RPMI8226 (cell line): ENCODE measurements at places on chromosomes 2 and 18.

DNA sequence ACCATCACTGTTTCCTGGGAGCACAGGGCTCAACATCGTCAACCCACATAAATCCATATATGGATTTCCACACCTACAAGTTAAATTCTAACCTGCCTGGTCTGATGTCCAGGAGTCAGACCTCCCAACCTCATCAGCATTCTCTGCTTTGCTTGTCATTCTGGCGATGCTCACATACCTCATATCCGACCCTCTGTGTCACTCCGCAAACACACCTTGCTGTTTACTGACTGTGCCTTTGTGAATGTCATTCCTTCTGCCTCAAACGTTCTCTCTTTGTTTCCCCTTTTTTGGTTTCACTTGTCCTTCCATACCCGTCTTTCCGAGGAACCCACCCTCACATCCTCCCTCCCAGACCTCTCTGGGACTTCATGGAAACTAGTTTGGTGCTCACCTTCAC, 187.1 kb downstream of the ACTR3 start:
- DNase-seq: no peak

DNA sequence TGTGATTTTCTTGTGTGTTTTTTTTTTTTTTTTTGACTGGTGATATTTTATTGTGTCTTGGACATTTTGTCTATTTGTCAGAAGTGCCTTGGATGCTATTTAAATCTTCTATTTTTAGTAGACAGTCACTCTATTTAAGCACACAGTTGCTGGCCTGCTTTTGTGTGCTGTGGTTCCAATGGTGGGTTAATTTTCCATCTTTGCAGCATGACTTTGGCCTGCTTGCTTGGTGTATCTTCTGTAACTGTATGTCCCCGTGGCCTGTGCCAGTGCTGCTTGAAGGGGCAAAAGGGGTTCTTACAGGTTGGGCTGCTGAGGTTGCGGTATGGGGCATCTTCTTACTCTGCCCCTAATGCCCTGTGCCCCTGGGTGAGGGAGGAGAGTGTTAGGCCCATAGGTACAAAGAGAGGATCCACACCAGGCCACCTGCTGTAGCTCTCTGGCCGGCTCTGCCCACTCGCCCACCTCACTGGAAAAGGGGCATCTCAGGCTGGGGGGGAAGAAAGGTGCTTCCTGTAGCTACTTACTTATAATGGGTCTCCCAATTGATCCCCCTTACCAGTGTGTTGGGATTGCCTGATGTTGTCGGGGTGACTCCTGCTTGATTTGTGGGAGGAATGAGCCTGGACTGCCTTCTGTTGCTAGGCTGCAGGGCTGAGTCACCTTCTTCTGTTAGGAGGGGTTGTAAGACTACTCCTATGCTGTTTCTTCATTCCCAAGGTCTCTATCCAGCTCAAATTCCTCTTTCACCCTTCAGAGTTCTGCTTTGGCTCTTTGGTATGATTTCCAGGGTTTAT, 490.0 kb upstream of the HS6ST1 start:
- DNase-seq: no peak

DNA sequence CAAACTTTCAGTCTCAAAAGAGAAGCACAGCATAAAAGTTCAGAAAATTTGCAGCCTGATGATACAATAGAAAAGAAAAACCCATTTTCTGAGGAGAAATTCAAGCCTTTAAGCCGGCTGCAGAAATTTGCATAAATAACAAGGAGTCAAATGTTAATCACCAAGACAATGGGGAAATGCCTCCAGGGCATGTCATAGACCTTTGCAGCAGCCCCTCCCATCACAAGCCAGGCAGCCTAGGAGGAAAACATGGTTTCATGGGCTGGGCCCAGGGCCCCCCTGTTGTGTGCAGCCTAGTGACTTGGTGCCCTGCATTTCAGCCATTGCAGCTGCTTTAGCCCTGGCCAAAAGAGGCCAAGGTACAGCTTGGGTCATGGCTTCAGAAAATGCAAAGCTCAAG, 54.1 kb upstream of the CAVIN2 start:
- no peak for DNase-seq

- no peak for DNase-seq
These were observed 492.3 kb upstream of the TMEFF2 start for GRCh38 chr2:192687015-192687414.
